Amygdala (tissue), 56 donors: ENCODE measurements at places on chromosomes 2 and 18.
A peak's percentile ranks its signal among the peaks of the same experiment; 100 is the strongest.

- DNase-seq: no peak
These were observed 2.8 kb downstream of the ARID5A start for GRCh38 chr2:96539215-96539920.

DNA sequence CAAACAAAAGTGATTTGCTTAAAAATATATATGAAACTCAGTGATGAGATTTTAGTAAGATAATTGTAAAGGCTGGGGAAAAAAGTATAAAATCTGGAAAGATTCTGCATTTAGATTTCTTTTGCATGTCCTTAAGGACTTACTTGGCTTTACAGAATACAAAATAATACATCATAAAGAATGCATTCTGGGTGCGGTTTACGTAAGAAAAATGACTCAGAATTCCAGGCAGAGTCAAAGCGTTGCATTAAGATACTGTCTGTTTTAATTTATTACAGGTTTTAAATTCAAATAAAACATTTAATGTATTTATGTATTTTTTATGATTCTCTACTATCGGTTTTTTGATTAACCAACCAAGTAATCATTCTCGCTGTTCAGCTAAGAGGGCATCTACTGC lies 178.0 kb downstream of the SH3BP4 start:
- no peak for DNase-seq

GRCh38 chr2:241094172-241094571 lies 7.9 kb downstream of the MTERF4 start:
- DNase-seq: no peak

GRCh38 chr2:85355073-85355410 lies 473 bp downstream of the ELMOD3 start:
- no peak for DNase-seq

- no peak for DNase-seq
These were observed 143.0 kb upstream of the EPC2 start for GRCh38 chr2:148501545-148501944.

GRCh38 chr2:148675708-148676107 lies 31.2 kb downstream of the EPC2 start:
- no peak for DNase-seq

DNA sequence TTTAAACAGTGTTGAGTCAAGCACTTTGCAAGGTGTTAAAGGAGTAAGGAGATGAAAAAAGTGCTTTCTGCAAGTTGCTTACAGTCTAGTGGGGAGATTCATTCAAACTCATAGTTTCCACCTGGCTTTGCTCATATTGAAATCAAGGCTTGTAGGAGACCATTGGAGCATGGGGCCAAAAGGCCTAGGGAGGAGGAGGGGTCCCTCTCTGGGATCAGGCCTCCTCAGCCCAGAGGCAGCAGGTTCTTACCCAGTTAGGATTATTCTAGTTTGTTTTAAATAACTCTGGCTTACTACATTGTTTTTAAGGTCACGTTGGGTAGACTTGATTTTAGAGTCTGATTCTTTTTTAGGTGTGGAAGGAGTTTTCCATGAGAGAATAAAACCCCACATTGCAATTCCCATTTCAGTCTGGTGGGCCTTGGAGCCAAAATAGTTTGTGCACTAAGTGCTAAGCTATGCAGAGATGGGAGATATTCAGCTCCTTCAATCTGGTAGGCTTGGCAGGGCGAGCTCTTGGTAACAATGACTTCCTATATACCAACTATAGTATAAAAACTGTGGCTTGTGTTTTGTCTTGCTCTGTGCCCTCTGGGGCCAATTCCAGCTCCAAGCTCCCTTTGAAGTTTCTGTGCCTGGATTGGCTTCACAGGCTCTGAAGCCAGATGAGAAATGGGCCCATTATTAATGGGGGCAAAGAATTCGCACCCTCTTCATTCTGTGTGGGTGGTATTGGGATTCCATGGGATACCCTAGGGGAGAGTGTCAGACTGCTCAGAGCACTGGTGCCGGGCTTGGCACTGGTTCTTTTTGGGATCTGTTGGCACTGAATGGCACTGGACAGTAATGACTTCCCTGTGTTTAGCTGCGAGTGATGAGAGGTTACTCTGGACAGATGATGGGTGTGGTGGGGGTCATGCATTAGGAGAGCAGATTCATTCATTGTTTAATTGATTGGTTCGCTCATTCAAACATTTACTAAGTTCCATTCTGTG lies 301.1 kb downstream of the MYCN start:
- DNase-seq: no peak

- no peak for DNase-seq
These were observed 528.0 kb downstream of the CPS1 start for GRCh38 chr2:211084352-211084751.

DNA sequence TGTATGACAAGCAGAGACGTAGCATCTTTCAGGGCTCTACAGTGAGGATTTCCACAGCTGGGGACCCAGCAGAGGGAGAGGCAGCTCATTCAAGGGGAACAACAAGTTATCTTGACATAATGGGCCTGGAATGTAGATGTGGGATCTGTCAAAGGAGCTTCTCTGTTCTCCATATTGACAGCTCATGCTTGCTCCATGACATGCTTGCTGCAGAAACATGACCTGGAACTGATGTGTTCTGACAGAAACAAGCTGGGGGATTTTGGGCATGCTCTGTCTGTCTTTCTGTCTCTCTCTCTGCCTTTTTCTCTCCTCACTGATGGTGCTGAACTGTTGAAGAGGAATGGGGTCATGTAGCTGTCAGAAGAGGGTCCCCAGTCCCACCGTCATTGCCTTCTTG lies 79.6 kb downstream of the MMADHC start:
- DNase-seq: no peak

GRCh38 chr2:19611491-19612332 lies 253.3 kb upstream of the OSR1 start:
- no peak for DNase-seq

DNA sequence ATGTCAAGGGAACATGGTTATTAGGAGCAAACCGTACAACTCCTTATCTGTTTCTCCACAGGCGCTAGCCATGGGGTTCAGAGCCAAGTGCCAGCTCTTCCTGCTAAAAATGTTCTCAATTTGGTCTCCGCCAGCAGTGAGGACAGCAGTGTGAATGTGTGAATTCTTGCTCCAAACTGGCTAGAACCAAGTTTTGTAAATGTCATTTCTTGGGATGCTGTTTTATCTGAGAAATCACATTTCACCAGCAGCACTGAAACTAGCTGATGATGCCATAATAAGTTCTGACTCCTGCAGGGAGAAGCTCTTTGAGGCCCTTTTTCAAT lies 140.6 kb upstream of the LGALSL start:
- no peak for DNase-seq

DNA sequence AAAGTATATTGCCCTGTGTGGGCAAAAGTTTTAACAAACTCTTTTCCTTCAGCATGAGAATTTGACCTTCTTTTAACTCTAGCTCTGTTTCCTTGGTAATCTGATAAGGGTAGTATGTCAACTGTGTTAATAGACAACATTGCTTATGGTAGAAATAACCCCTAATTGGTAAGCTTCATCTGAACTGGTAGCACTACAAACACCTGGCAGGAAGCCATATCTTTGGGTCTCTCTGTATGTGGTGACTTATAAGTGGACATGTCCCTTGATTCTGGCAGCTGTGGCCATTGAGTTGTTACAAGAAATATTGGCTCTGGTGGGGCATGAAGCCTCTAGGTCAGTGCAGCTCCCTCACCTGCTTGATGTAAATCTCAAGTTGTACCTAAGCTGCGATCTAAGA lies 46.9 kb downstream of the MBD5 start:
- no peak for DNase-seq

- no peak for DNase-seq
These were observed 37.2 kb downstream of the PTPRM start for GRCh38 chr18:7604361-7604760.

DNA sequence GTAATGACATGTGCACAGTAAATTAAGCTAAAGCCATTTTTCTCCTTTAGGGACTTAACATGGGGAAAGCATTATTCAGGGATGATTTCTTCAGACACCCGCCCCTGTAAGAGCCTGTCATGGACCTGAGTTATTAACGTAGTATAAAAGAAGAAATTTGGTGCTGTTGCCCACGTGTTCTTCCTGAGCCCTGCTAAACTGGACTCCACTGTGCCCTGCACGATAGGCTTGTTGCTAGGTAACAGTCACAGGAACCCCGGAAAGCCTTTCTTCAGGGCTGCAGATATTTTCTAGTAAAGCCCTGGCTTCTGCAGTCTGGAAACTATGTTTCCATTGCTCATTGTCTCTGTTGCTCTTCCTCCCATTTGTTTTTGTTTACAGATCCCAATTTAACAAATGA lies 157.9 kb downstream of the LRRC30 start:
- no peak for DNase-seq

- no peak for DNase-seq
These were observed 193.5 kb upstream of the CHST9 start for GRCh38 chr18:27378431-27379095.

- no peak for DNase-seq
These were observed 49.2 kb upstream of the PPP1CB start for GRCh38 chr2:28702415-28702861.

- no peak for DNase-seq
These were observed 146.9 kb upstream of the MAP3K20 start for GRCh38 chr2:172928756-172929155.

DNA sequence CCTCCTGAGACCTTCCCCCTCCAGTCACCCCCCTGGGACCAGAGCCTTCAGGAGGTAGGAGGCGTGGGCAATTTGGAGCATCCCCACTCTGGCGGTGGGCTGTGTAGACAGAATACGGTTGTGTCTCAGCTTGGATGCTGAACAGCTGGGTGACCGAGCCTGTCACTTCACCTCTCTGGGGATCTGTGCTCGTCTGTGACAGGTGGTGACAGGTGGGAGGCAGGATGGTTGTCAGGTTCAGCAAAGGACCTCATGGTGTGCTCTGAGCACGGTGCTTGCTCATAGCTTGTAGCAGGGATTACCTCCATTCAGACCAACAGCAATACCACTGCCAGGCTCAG lies 186.5 kb upstream of the HS6ST1 start:
- no peak for DNase-seq

- no peak for DNase-seq
These were observed 273.6 kb upstream of the NRP2 start for GRCh38 chr2:205408696-205409095.

DNA sequence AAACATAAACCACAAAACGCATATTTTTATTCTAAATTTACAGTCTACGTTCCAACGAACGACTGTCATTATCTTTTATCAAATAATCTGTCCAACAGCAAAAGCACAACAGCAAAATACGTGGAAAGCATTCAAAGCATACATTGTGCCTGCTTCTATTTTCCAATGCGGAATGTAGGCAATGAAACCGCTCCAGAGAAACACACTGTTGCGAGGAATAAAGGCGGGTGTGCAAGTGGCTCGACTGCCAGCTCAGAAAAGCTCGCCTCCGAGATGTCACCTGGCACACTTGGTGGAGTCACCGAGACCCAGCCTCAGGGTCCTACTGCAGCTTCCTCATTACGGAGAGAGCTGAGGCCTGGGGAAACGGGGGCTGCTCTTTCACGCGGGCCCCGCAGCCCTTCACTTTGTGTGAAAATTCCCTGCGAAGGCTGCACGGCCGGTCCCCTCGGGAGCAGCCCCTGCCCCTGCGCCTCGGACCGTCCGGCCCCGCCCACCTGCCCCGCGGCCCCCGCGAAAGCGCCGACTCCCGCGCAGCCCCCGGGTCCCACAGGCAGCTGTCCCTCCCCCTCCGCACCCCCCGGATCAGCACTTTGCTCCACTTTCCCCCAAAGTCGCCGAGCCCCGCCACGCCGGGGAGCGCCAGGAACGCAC lies 752 bp downstream of the MGAT4A start:
- DNase-seq: peak; percentile 58

- no peak for DNase-seq
These were observed 11.3 kb upstream of the GBX2 start for GRCh38 chr2:236179236-236180075.

DNA sequence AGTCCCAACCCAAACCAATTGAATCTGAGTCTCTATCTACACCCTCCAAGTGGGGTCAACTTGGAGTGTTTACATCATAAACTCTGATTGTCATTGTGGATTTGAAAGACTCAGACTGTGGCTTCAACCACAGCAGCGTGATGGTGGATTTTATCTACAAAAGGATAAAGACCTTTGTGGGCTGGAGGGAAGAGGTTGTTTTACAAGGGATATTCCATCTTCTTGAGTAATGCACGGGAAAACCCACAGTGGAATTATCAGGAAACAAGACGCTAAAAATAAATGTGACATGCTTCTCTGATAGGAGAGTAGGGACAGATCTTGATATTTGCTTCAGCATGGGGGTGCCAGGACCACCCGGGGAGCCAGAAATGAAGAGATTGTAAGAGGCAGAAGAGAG lies 93.5 kb downstream of the LPIN1 start:
- no peak for DNase-seq

GRCh38 chr2:6915399-6915798 lies 1.8 kb upstream of the RNF144A start:
- no peak for DNase-seq

DNA sequence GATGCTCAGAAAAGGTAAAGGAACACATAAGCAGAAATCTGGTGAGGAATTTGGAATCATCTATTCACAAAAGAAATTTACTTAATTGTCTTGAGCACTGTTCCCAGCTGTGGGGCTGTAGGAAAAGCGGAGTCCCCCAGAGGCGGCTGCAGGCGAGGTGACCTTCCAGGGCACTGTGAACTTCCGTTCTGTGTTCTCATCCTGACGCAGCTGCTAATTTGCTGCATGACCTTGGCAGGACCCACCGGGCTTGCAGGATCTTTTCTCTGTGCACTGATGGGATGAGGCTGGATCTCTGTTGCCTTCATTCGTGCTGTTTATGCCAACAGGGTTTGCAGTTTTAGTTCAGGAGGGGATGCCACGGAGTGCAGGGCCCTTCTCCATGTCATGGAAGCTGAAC lies 301.9 kb upstream of the MYT1L start:
- DNase-seq: no peak

GRCh38 chr2:63488118-63488713 lies 100.1 kb downstream of the WDPCP start:
- DNase-seq: no peak

GRCh38 chr2:97928591-97928990 lies 67.2 kb downstream of the TMEM131 start:
- DNase-seq: no peak

DNA sequence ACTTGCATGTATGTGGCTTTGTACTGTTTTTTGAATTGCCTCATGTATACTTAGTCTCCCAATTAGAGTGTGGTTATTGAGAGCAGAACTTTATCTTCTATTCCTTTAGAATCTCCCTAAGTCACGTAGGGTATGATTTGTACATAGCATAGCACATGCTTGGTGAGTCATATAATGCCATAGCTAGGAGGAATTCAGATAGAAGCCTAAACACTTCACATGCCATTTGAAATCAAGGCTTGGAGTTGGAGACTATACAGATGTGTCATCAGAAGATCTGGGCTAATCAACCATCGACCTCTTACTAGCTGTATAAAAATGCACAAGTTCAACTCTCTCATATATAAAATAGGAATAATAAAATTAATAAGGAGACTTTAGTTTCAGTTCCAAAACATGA lies 222.6 kb upstream of the ST6GAL2 start:
- DNase-seq: no peak

GRCh38 chr2:203338322-203338721 lies 10.1 kb downstream of the ABI2 start:
- no peak for DNase-seq
